ENCODE measurements at places on chromosomes 4 and X.
A peak's percentile ranks its signal among the peaks of the same experiment; 100 is the strongest.

GRCh38 chr4:183434666-183435190, 9.7 kb upstream of the CDKN2AIP start:
- no peak for DNase-seq

GRCh38 chrX:68931345-68931744, 102.5 kb downstream of the EFNB1 start:
- no peak for DNase-seq

- no peak for DNase-seq
These were observed 55.9 kb upstream of the IL15 start for GRCh38 chr4:141580523-141580922.

DNA sequence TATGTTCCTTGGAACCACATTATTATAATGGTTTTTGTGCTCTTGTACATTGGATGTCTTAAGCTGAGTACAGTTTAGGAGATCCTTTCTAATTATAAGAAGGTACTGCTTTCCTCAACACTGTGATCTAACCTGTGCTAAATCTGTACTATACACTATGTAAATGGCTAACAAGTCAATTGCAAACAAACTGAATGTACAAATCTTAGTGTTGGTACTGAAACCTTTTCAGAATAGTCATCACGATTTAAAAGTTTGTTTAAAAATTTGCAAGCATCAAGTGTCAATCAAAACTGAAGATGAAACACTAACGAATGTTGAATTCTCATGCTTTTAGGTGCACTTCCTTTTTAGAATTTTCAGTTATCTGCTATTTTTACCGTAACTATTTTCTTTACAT, 2090.4 kb upstream of the TENM3 start:
- DNase-seq: no peak

DNA sequence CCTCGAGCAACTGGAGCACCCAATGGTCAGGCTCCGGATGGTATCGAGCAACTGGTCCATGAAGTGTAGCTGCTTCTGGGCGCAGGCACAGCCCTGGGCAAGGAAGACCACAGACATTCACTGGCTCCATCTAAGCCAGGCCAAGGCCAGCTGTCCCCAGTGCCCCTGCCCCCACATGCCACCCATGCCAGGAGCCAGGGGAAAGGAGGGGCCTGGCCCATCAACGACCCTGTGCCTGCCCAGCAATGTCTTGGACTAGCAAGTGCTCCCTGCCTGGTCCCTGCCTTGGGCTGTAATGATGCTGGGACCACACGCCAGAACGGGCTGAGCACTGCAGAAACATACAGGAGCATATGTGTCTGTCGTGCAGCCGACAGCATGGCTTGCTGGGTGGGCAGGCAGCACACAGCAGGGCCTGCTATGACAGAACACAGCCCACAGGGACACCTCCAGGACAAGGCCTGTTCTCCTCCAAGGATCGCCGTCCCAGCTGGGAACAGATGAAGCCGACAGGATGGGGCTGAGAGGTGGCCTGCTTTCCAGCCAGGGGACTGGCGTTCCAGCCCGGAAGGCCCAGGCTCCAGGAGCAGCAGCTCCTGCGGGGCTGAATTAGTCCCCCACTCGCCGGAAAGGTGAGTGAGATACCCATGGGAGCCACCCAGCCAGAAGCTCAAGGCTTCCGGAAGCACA, 11.4 kb upstream of the TREX2 start:
- DNase-seq: no peak

GRCh38 chr4:81366779-81367178, 104.9 kb downstream of the RASGEF1B start:
- DNase-seq: no peak

DNA sequence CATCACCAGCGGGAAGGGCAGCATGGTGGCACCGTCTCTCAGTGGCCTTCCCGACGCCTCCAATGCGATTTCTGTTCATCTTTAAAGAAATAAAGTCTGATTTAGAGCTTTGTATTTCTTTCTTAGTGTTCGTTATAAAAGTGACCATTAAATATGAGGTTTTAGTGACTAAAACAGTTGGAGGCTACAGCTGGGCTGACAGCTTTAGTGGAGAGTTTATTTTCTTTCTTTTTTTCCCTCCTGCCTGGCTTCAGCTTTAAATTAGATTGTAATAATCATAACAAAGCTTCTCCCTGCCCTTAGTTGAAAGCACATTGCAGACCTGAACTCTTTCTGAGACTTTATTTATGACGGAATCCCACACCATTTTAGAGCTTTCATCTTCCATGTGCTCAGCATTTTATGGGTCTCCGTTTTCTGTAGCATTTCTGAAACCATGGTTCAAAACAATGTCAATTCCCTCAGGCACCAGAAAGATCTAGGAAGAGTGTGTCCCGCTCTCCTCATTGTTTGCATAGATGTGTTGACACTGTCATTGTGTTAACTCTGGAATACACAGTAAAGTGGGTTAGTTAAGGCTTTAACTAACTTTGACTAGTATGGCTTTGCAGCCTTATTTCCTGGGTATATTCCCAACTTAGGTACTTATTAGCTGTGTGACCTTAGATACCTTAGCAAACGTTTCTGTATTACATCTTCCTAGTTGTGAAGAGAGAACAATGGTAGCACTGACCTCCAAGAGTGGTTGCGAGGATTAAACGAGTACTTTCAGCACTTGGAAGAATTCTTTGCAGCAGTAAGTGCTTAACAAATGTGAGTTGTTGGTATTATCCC, 97.4 kb upstream of the PGRMC2 start:
- DNase-seq: no peak

DNA sequence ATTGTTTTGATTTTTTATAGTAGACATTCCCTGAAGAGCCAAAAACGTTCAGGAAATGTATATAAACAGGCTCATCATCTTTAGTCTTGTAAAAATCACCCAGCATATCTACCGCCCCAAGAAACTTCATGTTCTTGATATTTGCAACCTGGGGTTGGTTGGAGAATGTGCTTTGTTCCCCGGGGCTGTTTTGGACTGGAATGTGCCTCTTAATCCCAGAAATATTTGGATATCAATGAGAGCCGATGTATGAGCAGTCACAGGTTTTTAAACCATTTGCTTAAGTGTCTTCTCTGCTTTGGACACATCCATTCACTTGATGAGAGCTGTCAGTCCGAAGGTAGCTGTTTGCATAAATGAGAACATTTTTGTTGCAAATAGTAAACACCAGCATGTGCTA, 449.7 kb downstream of the PCDH7 start:
- DNase-seq: no peak

- DNase-seq: no peak
These were observed 2320.6 kb upstream of the AGA start for GRCh38 chr4:179762840-179763239.

- no peak for DNase-seq
These were observed 43.1 kb downstream of the ATP11C start for GRCh38 chrX:139889760-139890159.

GRCh38 chr4:69934150-69934549, 3.3 kb downstream of the CSN1S1 start:
- DNase-seq: no peak

DNA sequence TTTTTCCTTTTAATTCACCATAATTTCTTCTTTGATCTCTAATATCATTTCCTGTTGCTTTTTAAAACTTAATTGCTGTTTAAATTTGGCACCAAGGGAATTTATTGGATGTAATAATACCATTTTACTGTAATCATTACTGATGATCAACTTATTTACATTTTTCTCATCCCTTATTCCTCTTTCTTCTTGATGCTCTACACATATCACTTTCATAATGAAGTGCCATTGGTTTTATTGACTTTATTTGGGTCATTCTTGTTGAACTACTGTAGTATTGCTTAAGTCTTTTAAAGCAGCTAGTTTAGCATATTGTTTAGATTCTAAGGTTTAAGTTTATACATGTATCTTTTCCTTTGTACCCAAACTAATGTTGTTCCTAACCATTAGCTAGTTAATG, 130.7 kb downstream of the SLC4A4 start:
- no peak for DNase-seq

DNA sequence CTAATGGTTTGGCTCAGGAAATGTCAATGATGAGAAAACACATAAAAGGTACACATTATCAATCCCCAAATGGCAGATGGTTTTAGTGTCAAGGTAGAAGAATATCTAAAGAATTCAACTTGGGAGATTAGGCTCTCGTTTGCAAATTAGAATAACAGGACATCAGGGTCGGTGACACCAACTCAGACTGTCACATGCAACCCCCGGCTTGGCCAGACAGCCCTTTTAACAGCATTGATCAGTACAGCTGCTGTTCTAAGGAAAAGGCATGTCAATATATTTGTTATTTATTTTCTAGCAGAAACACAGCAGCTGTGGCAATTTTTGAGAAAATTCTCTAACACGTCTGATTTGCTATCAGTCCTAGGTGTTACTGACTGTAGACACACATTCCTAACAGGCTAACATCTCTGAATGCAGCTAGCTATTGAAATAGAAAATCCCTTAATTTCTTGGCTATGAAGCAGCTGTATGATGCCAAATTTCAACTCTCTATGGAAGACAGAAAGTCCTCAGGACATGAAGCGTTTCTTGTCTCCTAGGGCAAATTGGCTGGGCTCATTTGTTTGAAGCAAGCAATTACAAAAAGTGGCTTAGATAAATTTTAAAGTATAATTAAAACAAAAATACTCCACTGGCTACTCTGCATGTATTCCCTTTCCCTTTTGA, 269.0 kb upstream of the CXXC4 start:
- DNase-seq: peak; percentile 6
